ENCODE measurements at places on chromosomes 3 and 15. TPM values are rescaled to one million over a fixed set of nuclear protein-coding genes. Genes with fewer than 3 reads are reported as not detected.

DNA sequence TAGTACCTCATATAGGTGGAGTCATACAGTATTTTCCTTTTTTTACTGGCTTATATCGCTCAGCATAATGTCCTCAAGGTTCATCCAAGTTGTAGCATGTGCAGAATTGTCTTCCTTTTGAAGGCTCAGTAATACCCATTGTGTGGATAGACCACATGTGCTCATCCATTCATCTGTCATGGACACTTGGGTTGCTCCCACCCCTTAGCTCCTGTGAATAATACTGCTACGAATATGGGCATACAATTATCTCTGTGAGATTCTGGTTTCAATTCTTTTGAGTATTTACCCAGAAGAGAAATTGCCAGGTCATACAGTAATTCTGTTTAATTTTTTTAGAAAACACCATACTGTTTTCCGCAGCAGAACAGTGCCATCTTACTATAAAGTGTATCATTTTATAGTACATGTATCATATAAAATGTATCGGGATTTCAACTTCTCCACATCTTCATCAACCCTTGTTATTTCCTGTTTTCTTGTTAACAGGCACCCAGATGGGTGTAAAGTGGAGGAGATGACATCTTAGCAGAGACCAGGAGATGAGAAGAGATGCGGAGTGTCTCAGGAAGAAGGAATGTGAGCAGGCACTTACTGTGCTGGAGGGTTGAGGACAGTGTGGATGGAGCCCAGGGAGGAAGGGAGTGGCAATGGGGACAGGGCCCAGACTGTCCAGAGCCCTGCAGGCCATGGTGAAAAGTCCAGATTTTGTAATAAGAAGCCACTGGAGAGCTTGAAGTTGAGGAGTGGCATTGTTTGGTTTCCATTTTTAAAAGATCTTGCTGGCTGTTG, 27.0 kb upstream of the PRR23E start:
- no peaks in the 10 kb centered on the region for H3K36me3 ChIP-seq
- H3K27ac ChIP-seq: no peak overlapping the region
- no peaks in the 10 kb centered on the region for H3K4me1 ChIP-seq
- H3K4me3 ChIP-seq: no peak overlapping the region

GRCh38 chr3:108029466-108029865, 61.4 kb downstream of the CD47 start:
- DNase-seq: no peak
- peaks cover under 1% of the 10 kb centered on the region for H3K4me1 ChIP-seq
- no peak overlapping the region for H3K4me3 ChIP-seq
- no peak overlapping the region for H3K27ac ChIP-seq
- H3K36me3 ChIP-seq: no peaks in the 10 kb centered on the region

- no peaks in the 10 kb centered on the region for H3K27me3 ChIP-seq
- no peak overlapping the region for H3K4me3 ChIP-seq
- H3K27ac ChIP-seq: no peak overlapping the region
- DNase-seq: no peak
- H3K4me1 ChIP-seq: no peaks in the 10 kb centered on the region
- no peaks in the 10 kb centered on the region for H3K36me3 ChIP-seq
These were observed 412.5 kb upstream of the THRB start for GRCh38 chr3:24907106-24907505.

The SPINT1 gene
- 17.1 TPM for polyA plus RNA-seq

GRCh38 chr3:46270474-46270873, 28.2 kb downstream of the CCR3 start:
- no peaks in the 10 kb centered on the region for H3K36me3 ChIP-seq
- H3K4me3 ChIP-seq: no peak overlapping the region
- H3K27ac ChIP-seq: no peak overlapping the region
- no peaks in the 10 kb centered on the region for H3K27me3 ChIP-seq

The NR1I2 gene
- polyA plus RNA-seq: not detected

GRCh38 chr3:138985932-138986331, 20.1 kb downstream of the PRR23A start:
- H3K36me3 ChIP-seq: no peaks in the 10 kb centered on the region
- H3K4me3 ChIP-seq: no peak overlapping the region
- DNase-seq: no peak
- H3K27me3 ChIP-seq: no peaks in the 10 kb centered on the region
- no peaks in the 10 kb centered on the region for H3K4me1 ChIP-seq
- H3K27ac ChIP-seq: no peak overlapping the region

The STRA6 gene
- polyA plus RNA-seq: not detected

Data from CD14-positive monocyte (primary cell).